ENCODE measurements at places on chromosomes 12 and 14. TPM values are rescaled to one million over a fixed set of nuclear protein-coding genes. Genes with fewer than 3 reads are reported as not detected.

GYS2 gene
- not detected for total RNA-seq

ZDHHC22 gene
- 0.03 TPM for total RNA-seq

ANO4 gene
- not detected for total RNA-seq

WASHC3 gene
- 36.2 TPM for total RNA-seq

GRCh38 chr12:118816296-118816695, 165.0 kb upstream of the SRRM4 start:
- no peak for DNase-seq

GRCh38 chr14:23030936-23031335, 3.8 kb downstream of the PSMB5 start:
- no peak for DNase-seq

GRCh38 chr14:24422261-24422660, 7.2 kb downstream of the CBLN3 start:
- DNase-seq: no peak

DNA sequence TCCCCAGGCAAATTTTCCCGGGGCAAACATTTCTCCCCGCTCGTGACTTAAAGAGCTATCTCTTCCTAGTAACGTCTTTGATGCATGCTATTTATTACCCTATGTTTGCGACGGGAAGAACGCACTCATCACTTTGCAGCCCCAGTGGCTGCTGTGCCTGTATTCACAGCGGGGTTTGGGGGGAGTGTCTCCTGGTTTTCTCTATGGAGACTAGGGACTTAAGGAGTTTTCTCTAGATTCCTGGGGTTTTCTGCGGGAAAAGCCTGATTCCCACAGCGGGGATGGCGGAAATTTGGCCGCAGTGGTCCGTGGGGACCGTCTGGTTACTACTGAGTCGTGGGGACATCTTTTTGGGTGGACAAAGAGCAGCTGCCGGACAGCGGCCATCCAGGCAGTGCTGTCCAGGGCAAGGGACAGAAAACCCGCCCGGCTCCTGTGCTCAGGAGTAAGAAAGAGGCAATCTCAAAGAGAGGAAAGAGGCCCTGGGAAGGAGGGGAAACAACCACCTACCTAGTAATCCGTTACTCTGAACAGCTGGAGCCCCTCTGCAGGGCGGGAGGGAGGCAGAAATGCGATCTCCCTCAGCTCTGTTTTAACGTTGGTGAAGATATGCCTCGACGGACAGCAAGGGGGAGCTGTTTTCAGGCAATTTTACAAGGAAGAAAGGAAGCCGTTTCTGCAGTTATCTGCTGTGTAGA, 771 bp upstream of the AVPR1A start:
- DNase-seq: peak; percentile 59

DNA sequence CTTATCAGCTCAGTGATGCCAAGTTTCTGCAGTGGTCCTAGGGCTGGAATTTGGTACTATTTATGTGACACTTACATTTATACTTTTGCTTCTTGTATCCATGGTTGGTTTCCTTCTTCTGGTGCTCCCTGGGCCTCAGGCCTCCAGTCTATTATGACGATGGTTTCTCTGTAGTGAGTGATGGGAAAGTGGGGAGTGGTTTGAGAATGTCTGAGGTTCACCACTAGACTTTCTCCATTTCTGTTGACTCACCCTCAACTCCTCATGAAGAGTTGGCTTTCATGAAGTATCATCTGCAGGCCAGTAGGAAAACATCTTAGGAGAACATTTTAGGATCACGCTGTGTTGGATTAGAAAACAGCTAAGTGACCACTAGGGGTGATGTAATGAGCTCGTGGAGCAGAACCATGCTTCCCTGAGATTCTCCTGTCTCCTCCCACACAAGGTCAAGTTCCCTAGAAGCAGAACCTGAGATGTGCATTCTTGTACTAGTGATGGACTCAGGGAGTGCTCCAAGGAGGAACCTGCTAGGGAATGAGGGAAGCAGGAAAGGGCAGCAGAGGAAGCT, 32.1 kb downstream of the RPH3A start:
- no peak for DNase-seq

Data from SJSA1 (cell line).